ENCODE measurements at places on chromosomes 4 and X.
A peak's percentile ranks its signal among the peaks of the same experiment; 100 is the strongest.

GRCh38 chr4:99529228-99529627 lies 18.4 kb downstream of the C4orf17 start:
- DNase-seq: no peak

- DNase-seq: no peak
Measured at GRCh38 chrX:45329217-45329616, 128.5 kb upstream of the DIPK2B start.

- DNase-seq: no peak
Measured at GRCh38 chr4:152700151-152700550, 20.4 kb upstream of the TMEM154 start.

- DNase-seq: no peak
Measured at GRCh38 chr4:155569471-155569870, 97.2 kb upstream of the GUCY1A1 start.

- DNase-seq: no peak
Measured at GRCh38 chr4:58301376-58301999, 1191.3 kb upstream of the IGFBP7 start.

DNA sequence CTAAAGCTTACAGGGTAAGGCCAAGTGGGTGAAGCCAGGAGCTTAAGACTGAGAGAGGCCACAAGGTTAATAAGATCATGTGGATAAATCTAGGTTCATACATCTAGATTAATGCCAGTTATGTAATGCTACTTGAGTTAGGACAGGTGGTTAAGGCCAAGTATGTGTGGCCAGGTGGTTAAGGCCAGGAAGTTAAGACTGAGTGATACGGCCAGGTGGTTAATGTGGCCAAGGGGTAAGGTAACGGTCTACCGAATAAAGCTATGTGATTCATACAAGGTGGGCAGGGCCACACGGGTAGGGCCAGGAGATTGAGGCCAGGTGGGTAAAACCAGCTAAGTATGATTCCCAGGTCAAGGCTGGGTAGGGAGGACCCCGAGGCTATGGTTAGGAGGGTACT lies 223.0 kb downstream of the TACR3 start:
- DNase-seq: no peak

DNA sequence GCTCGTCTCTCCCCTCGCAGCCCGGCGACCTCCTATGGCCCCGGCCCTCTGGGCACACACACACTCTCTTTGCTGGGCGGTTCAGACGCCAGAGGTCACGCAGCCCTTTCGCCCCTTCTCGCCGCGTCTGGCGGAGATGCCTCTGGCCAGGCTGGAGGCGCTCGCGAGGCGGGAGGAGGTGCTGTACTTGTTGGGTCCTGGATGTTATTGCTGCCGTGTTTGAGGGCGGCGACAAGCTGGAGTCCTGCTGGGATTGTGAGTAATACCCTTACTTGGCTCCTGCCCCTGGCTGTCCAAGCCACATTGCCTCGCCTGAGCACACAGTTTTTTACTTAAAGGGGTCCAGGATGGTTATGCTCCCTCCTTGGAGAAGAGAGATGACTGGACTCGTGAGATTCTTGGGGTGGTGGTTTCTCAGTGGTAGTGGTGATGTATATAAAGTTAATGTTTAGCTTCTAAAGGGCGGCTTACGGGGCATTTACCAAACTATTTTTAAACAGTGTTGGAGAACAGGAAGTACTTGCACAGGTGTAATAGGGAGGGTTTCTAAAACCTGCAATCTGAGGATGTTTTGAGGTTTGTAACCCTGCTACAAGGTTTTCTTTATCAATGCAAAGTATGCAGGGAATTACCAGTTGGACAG lies 572 bp downstream of the USP53 start:
- DNase-seq: peak; percentile 78

GRCh38 chr4:1777822-1778641 lies 15.1 kb upstream of the FGFR3 start:
- peak; percentile 14 for DNase-seq

GRCh38 chrX:66053414-66053813 lies 13.5 kb upstream of the VSIG4 start:
- no peak for DNase-seq

DNA sequence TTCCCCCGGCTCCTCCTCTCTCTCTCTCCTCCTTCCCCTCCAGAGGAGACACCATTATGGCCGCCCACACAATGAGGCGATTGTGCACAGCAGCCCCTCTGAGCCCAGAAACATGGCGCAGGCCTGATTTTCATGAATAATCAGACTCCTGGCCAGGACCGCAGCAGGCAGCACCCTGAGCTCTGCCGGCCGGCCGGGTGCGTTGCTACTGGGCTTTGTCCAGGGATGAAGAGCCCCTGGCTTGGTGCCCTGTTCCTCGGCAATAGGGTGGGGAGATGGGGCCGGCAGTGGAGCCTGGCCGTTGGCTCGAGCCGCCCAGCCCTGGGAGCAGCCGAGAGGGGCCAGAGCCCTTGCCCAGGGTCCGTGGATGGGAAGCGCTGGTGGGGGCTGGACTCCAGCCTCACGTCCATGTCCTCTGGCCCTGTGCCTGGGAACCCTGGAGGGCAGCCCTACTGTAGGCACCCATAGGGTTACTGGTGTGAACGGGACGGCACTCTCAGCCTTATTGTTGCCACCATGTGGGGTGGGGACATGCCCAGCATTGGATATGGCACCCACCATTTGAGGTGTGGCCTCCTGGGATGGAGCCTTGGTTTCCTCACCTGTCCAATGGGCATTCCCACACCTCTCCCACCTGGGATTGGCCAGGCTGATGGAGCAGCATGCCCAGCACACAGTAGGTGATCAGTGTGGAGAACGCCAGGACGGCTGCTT lies 103.0 kb downstream of the SORCS2 start:
- no peak for DNase-seq

- no peak for DNase-seq
Measured at GRCh38 chr4:155426953-155427352, 50.2 kb upstream of the MAP9 start.

DNA sequence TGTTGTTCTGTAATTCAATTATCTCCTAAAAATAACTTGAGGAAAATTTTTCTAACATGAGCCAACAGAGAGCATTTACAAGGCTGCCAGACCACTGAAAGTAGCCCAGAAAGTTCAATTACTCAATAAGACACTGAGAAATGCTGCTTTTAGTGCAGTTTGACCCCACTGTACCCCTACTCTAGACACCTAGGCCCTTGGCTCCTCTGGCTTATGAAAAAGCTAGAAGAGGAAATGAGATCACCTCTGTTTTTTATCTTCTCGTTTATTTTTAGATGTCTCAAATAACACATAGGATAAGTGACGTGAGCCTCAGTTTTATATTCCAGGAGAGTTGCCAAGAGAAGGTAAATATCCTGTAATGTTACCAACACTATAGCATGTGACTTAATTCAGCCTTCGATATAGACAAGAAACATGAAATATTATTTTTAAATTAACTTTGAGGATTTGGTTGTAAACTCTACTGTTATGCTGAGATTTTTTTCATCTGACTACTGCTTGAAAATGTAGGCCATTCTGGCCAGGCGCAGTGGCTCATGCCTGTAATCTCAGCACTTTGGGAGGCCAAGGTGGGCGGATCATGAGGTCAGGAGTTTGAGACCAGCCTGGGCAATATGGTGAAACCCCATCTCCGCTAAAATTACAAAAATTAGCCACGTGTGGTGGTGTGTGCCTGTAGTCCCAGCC lies 24.4 kb downstream of the TNIP3 start:
- DNase-seq: peak; percentile 51

- DNase-seq: no peak
Measured at GRCh38 chr4:52110171-52110570, 59.1 kb downstream of the SPATA18 start.

- DNase-seq: no peak
Measured at GRCh38 chr4:125432078-125432477, 117.3 kb downstream of the FAT4 start.

GRCh38 chr4:77734928-77735327 lies 84.2 kb downstream of the CNOT6L start:
- no peak for DNase-seq

DNA sequence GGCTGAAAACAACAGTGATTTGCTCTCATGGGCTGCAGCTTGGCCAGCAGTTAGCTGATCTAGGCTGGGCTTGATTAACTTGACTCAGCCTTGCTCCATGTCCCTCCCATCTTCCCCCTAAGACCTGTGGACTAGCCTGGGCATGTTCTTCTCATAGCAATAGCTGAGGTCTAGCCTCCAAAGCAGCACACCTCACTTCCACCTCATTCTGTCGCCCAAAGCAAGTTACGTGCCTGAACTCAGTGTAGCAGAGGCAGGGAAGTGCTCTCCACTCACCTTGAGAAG lies 62.2 kb downstream of the EVC start:
- DNase-seq: no peak

DNA sequence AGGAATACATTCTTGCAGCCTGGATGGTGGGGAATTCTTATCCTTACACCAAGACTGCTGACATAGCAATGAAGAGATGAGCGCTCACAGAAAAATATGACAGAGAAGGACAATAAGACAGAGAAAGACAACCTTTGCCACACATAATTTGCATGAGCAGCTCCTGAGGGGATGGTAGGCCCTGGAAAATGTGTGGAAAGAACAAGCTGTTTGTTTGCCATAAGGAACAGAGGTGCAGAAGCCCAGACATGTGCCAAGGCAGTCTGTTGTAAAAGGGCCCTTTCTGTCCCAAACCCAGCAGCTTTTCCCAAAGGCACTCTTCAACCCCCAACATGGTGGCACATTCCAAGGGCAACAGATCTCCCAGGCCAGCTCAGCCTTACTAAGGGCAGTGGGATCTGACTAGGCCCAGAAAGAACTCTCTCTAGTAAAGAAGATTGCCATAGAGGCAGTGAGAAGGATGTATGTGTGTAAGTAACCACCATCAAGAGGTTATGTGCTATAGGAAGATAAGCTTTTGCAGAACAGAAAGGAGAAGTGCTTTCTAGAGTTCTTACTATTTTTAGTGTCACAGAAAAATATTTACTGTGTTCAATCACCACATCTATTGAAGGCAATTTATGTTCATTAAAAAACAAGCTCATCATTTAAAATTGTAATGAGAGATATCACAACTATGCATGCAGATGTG lies 287.0 kb upstream of the RASGEF1B start:
- DNase-seq: no peak

DNA sequence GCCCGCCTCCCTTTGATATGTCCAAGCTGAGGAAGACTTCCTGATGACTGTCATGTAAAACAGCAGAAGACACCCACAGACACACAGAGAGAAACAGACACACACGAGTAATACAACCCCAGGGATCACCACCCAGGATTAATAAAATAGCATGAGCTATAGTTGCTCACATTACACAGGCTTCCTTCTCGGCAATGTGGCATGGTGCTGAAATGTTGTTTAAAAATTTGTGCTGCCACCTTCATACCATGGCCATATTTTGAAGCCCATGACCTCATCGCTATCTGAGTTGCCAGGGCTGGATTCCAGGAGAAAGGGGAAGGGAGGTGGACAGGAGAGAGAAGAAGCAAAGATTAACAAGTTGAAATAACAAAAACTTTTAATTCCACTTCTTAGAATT lies 111.7 kb downstream of the SYNPO2 start:
- no peak for DNase-seq

DNA sequence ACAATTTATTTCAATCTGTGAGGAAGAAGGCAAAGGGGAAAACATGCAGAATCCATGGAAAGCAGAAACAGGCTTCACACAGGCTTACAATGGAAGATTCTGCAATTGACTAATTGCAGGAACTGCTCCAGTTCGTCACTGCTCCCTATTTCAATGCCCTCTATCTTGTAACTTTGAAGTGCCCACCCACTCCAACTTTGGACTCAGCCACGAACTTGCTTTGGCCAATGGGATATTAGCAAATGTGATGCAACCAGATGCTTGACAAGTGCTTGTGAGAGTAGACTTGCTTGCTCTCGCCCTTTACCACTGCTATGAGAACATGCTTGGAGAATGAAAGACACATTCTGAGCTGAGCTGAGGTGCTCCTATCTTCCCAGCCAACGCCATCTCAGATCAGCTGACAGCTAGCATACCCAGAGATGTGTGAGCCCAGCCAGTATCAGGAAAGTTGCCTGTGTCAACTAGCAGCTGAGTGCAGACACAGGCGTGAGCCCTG lies 105.7 kb upstream of the PTCHD1 start:
- no peak for DNase-seq

DNA sequence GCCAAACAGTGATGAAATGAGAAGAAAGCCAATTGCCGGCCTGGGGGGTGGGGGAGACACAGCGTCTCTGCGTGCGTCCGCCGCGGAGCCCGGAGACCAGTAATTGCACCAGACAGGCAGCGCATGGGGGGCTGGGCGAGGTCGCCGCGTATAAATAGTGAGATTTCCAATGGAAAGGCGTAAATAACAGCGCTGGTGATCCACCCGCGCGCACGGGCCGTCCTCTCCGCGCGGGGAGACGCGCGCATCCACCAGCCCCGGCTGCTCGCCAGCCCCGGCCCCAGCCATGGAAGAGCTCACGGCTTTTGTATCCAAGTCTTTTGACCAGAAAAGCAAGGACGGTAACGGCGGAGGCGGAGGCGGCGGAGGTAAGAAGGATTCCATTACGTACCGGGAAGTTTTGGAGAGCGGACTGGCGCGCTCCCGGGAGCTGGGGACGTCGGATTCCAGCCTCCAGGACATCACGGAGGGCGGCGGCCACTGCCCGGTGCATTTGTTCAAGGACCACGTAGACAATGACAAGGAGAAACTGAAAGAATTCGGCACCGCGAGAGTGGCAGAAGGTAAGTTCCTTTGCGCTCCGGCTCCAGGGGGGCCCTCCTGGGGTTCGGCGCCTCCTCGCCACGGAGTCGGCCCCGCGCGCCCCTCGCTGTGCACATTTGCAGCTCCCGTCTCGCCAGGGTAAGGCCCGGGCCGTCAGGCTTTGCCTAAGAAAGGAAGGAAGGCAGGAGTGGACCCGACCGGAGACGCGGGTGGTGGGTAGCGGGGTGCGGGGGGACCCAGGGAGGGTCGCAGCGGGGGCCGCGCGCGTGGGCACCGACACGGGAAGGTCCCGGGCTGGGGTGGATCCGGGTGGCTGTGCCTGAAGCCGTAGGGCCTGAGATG lies at the start of gene SHOX:
TSS of gene SHOX (plus strand) at position 180 of the 885 bp plus-strand sequence. CDS start at position 287, 107 bp downstream.
- DNase-seq: no peak

DNA sequence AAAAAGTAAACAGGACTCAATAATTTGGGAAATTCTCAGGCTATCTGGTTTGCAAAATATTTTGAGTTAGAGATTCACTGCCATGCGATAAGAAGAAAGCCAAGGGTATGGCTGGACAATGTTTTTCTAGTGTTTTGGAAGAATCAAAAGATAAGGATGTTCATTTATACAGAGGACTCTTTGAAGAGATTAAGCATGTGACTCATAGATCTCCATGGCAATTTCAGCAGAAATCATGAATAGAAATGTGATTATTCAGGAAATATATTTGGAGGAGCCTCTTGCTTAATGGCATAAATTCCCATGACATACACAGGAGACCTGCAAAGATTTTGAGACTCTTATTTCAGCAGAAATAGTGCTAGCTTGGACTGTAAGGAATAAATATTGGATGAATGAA lies 16.7 kb upstream of the FRAS1 start:
- DNase-seq: no peak

DNA sequence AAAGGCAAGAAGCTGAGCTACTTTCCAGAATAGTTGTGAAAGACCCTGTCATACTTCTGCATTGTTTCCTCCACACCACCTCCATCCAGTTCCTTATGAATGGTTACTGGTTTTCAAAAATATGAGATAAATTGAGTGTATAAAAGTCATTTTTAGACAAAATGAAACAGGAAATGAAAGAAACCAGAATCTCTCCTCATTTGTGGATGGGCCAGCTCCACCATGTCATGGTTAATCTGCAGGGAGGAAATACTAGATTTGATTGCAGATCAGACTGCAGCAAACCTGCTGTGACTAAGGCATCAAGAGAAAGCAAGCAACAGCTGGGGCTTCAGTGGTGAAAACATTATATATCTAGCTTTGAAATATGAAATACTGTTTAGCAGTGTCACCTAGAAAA lies 23.8 kb downstream of the F9 start:
- no peak for DNase-seq

Measured in PC-3 (cell line).